ENCODE measurements at places on chromosomes 5 and 9.

GRCh38 chr9:114516913-114517312 is 11.6 kb upstream of the WHRN start:
- DNase-seq = no peak

DNA sequence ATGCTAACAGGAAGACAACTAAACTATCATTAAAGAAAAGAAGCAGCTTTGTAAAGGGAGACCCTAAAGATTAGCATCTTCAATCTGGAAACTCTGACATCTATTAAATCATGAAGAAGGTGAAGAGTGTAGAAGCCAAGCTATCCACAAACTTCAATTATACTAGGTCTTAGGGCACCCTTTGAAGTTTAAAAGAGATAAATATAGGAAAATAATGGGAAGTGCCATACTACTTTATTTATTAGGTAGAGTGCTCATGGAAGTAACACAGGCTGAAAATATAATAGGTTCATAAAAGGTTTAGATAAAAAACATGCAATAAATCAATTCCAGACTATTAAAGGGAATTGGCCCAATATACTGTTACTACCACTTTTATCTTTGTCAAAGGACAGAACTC is 19.9 kb downstream of the CDH10 start:
- no peak for DNase-seq

- no peak for DNase-seq
Measured at GRCh38 chr9:122340161-122340560, 30.7 kb upstream of the PTGS1 start.

- DNase-seq = no peak
Measured at GRCh38 chr9:113570749-113571711, 107.5 kb downstream of the RGS3 start.

- DNase-seq = no peak
Measured at GRCh38 chr5:74625742-74626241, 14.7 kb downstream of the ENC1 start.

DNA sequence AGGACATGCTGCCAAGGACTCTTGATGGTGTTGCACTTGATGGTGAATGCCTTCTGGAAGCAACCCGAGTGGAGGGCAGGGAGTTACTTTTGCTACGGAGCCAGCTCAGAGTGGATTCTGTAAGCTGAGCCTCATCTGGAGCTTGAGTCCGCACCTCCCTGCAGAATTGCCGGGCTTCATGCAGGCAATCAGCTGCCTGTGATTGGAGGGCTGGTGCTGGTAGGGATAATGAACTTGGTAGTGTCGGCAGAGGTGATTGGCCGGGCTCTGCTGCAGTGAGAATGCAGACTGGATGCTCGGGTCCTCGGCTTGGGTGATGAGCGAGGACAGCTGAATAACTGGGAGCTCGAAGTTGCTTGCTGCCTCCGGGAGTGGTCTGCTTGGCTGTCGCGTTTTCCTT is 23.1 kb downstream of the SLC25A25 start:
- no peak for DNase-seq

Measured in stimulated activated CD8-positive, alpha-beta memory T cell treated with anti-CD3 and anti-CD28 coated beads, Interleukin-4, amount 100 ng/mL, for 4 hours (primary cell).